Prostate gland (tissue), 2 donors: ENCODE measurements at places on chromosomes 2 and 18.

DNA sequence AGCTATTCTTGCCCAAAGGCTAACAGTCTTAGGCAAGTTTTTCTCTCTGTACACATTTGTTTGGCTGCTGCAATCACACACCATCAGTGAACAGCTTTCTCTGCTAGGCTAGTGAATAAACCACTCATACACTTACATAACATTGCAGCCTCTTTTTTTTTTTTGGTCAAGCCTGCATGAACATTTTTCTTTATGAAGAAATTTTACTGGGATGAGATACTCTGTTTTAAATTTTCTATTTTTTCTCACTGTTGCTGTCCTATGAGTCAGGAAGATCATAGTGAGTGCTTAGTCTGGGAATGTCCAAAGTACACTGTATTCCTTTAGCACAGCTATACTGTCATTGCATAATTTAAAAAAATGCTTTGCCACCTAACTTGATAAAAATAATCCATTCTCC, 58.5 kb downstream of the ROCK1 start:
- no peak overlapping the region for H3K4me3 ChIP-seq
- no peak for DNase-seq
- no peaks in the 10 kb centered on the region for H3K36me3 ChIP-seq
- no peaks in the 10 kb centered on the region for H3K27me3 ChIP-seq
- H3K4me1 ChIP-seq = no peaks in the 10 kb centered on the region

DNA sequence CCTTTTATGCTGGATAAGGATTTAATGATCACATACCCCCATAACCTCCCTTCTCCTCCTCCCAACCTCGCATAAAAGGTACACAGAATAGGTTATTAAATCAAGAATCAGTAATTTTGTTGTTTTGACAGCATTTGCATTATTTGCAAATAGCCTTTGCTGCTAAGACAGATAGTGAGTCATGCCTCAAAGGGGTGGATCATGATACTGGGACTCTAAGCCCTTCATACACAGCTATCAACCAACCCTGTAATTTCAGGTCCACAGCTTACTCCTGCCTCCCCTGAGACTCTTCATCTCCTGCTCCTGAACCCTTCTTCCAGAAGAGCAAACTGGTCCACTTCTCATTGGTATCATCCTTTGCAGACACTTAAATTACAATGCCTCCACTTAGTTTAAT, 73.8 kb upstream of the KLHL29 start:
- no peaks in the 10 kb centered on the region for H3K36me3 ChIP-seq
- H3K4me3 ChIP-seq = no peak overlapping the region
- H3K4me1 ChIP-seq = no peaks in the 10 kb centered on the region

DNA sequence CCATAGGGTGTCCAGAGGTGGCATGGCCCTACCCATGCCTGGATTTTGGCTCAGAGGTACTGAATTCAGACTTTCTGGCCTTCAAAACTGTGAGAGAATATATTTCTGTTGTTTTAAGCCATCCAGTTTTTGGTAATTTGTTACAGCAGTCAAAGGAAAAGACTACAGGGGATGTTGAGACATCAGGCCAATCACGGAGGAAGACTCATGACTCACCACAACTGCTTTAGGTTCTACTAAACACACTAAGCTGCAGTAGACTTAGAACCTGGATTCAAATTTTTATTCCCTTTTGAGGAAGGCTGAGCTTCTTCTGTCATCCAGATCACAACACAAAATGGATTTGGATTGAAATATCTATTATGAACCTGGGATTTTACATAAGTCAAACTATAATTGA, 12.0 kb upstream of the C2orf66 start:
- no peak overlapping the region for H3K27ac ChIP-seq
- H3K27me3 ChIP-seq = no peaks in the 10 kb centered on the region
- no peaks in the 10 kb centered on the region for H3K36me3 ChIP-seq
- no peak for DNase-seq

DNA sequence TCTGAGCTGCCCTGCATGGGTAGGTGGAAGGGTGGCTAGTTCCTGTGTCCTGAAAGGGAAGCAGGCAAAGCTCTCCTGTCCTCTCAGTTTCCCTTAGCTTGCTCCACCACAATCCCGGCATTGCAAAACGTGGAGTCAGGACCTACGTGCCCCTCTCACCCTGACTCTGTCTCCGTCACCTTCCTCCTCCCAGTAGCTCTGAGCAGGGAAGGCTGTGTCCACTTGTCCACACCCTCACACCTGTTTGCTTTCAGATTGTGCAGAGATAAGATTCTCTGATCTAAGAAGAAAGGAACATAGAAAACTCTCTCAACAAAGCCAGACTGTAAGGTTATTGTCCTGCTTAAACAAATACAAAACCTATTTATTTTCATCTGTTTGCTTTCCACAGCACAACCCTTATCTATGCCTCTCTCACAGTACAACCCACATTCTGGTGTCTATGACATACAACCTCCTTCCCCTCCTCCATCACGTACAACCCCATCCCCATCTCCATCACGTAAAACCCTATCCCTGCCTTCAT, 79.0 kb downstream of the ALPK2 start:
- H3K4me1 ChIP-seq = peaks cover 11% of the 10 kb centered on the region
- no peak overlapping the region for H3K4me3 ChIP-seq
- peak overlapping the region; percentile 79 for H3K27ac ChIP-seq
- DNase-seq = peak; percentile 71
- no peaks in the 10 kb centered on the region for H3K36me3 ChIP-seq

- H3K4me3 ChIP-seq = no peak overlapping the region
- no peaks in the 10 kb centered on the region for H3K36me3 ChIP-seq
- DNase-seq = no peak
- no peaks in the 10 kb centered on the region for H3K27me3 ChIP-seq
- no peaks in the 10 kb centered on the region for H3K4me1 ChIP-seq
- no peak overlapping the region for H3K27ac ChIP-seq
Observed at GRCh38 chr2:67945940-67946339, 116.9 kb downstream of the C1D start.

DNA sequence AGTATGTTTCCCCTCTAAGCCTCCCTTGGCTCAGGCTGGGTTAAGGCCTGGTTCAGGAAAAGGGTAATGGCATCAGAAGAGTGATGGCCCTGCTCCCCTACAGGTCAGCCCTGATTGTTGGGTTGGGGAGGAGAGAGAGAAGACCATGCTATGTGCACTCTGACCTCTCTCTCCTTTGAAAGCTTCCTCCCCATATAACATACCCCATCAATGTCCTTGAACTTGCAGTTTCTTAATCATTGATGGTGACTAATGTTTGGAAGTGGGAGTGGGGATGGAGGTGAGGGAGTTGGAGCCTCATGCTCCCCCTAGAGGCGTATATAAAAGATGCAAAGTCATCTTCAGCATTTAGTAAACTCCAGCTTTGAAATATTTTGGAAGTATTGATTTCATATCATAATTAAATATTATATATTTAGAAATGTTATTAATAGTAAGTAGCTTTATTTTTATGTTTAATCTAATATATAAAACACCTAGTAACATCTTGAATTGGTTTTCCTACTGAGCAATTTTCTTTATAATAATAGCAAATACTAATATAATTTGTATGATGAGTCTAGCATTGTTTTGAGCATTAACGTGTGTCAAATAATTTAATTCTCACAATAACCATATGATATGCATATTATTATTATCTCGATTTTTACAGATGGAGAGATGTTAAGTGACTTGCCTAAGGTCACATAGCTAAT, 8.8 kb downstream of the PLCL1 start:
- no peak for DNase-seq
- H3K4me1 ChIP-seq = no peaks in the 10 kb centered on the region
- no peaks in the 10 kb centered on the region for H3K27me3 ChIP-seq
- no peak overlapping the region for H3K27ac ChIP-seq
- H3K36me3 ChIP-seq = no peaks in the 10 kb centered on the region
